ENCODE measurements at places on chromosomes 3 and 15.

- H3K27me3 ChIP-seq, result no peaks in the 10 kb centered on the region
- no peaks in the 10 kb centered on the region for H3K4me1 ChIP-seq
- H3K27ac ChIP-seq, result no peak overlapping the region
- H3K36me3 ChIP-seq, result no peaks in the 10 kb centered on the region
- no peak for DNase-seq
- no peak overlapping the region for H3K4me3 ChIP-seq
Observed at GRCh38 chr3:70607469-70607868, 295.0 kb upstream of the MDFIC2 start.

DNA sequence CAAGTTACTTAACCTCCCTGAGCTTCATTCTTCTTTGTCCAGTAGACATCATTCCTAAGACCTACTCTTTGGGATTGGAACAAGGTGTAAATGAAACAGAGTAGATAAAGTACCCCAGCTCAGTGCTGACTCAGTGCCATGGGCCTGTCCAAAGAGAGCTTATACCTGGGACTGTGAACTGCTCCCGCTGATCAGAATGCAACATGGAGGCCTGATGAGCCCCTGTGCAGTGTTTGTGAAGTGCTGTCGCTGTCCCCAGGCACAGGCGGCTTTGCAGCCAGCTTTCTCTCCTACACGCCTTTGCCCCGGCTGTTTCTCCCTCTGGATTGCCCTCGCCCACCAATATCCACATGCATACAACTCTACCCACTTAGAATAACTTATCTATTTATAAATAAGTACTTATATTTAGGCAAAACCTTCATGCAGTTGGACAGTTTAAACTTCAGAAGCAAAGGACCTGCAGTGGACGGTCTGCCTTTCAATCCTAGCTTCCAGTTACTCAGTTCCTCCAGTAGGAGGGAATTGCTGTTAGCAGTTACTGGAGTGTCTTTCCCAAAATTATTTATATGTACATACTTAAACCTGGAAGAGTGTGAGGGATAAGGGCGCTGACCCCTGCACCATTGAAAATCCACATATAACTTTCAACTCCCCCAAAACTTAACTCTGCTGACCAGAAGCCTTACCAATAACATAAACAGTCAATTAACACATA is 80.0 kb downstream of the CORO2B start:
- DNase-seq, result no peak
- H3K27ac ChIP-seq, result no peak overlapping the region
- H3K4me1 ChIP-seq, result no peaks in the 10 kb centered on the region
- no peaks in the 10 kb centered on the region for H3K27me3 ChIP-seq

- H3K27me3 ChIP-seq, result no peaks in the 10 kb centered on the region
- H3K27ac ChIP-seq, result no peak overlapping the region
- no peaks in the 10 kb centered on the region for H3K4me1 ChIP-seq
- no peaks in the 10 kb centered on the region for H3K36me3 ChIP-seq
Observed at GRCh38 chr3:34381243-34381642, 582.8 kb downstream of the PDCD6IP start.

DNA sequence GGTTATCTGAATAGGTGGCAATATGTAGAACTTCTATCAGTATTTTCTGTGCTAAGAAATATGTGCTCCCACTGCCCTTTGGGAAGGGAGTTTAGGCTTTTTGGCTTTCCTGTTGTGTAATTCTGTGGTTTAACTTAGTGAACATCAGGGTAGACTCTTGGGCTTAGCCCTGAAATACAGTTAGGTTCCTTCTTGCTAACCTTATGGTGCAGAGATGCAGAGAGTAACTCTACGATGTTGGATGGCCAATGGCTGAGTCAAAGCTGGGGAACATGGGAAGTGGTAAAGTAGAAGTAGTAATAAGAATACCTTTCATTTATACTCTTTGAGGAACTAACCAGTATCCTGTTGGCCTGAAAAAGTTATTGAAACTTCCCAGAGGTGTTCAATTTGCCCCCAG is 80.8 kb upstream of the IL12A start:
- H3K27me3 ChIP-seq, result no peaks in the 10 kb centered on the region
- H3K36me3 ChIP-seq, result no peaks in the 10 kb centered on the region
- no peak for DNase-seq
- no peaks in the 10 kb centered on the region for H3K4me1 ChIP-seq
- H3K27ac ChIP-seq, result no peak overlapping the region

DNA sequence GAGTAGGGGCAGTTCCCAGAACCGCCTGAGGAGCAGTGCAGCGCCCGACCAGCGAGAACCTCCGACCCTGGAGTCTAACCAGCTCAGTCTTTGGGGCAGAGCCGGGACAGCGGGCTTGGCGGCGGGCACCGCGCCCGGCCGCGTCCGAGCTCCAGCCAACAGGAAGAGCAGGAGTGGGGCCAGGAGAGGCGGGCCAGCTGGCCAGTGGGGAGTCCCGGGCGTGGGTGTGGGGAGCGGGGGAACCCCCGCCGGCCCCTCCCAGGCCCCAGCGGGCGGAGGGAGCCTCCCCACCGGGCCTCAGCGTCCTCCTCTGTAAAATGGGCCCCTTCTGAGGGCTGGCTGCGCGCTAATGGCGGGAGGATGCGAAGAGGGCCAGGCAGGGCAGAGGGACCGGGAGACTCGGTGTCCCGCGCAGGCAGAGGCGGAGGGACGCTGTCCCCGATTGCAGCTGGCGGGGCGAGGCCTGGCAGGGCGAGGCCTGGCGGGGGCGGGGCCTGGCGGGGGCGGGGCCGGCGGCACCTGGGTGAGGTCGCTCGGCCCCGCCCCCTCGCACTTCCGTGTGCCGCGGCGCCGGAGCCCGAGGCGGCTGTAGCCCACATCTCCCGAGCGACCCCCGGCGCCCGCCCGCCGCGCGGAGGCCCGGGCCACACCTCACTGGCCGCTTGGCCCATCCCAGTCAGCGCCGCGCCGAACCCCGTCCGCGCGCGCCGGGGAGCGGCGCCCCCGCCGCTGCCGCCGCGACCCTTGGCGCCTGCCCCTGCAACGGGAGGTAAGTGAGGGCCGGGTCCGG is at the start of gene PRKCD:
TSS of gene PRKCD (plus strand) at position 550 of the 790 bp plus-strand sequence. CDS start 17,214 bp downstream, outside the sequence.
- H3K36me3 ChIP-seq, result no peaks in the 10 kb centered on the region
- DNase-seq, result peak; percentile 93
- H3K27ac ChIP-seq, result no peak within 1 kb of the TSS

DNA sequence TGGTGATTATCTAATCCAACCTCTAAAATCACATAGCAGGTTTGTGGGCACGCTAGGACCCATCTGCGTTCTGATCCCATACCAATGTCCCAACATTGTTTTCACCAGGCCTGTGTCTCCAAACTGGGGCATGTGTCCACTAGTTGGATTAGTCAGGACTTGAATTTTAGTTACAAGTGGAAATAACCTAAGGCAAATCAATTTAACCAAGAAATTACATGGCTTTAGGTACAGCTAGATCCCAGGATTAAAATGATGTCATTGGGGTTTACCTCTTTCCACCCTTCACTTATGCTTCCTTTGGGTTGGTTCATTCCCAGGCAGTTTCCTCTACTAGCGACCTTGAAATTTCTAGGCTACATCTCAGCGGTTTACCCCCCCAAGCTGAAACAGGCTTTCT is 47.2 kb upstream of the PXYLP1 start:
- no peak overlapping the region for H3K4me3 ChIP-seq
- H3K27ac ChIP-seq, result no peak overlapping the region
- no peaks in the 10 kb centered on the region for H3K36me3 ChIP-seq
- H3K4me1 ChIP-seq, result no peaks in the 10 kb centered on the region

- DNase-seq, result no peak
- no peak overlapping the region for H3K27ac ChIP-seq
- H3K4me1 ChIP-seq, result no peaks in the 10 kb centered on the region
Observed at GRCh38 chr15:69105451-69105985, 54.9 kb upstream of the GLCE start.

GRCh38 chr3:171781711-171782127 is 28.6 kb downstream of the PLD1 start:
- H3K27me3 ChIP-seq, result no peaks in the 10 kb centered on the region
- H3K4me3 ChIP-seq, result no peak overlapping the region
- no peaks in the 10 kb centered on the region for H3K36me3 ChIP-seq
- DNase-seq, result no peak
- H3K27ac ChIP-seq, result no peak overlapping the region

GRCh38 chr3:177157492-177157891 is 39.8 kb downstream of the TBL1XR1 start:
- no peaks in the 10 kb centered on the region for H3K4me1 ChIP-seq
- H3K27me3 ChIP-seq, result no peaks in the 10 kb centered on the region
- H3K27ac ChIP-seq, result no peak overlapping the region
- H3K36me3 ChIP-seq, result no peaks in the 10 kb centered on the region
- H3K4me3 ChIP-seq, result no peak overlapping the region

DNA sequence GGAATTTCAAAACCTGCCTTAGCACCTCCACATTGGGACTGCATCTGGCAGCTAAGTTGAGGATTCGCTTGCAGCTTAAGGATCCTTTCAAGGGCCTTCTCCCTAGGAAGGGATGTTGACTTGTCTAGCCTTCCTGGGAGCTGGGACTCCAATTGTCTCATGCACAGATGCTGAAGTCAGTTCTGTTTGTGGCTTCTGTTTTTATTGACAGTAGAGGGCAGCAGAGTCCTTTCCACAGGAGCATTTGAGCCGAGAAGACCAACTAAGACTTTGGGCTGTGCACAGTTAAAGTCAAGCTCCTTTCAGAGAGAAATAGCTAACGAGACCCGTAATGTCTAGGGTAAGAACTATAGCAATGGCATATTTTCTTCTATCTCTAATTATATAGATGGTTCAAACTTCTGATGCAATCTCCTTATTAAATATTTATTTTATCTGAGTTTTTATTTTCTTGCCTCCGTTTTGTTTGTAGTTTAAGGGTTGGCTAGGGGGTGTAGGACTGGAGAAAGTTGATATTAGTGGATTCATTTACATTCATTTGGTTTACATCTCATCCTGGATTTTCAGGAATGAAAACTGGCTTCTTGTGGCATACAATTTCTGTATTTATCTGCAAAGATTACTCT is 59.7 kb upstream of the KBTBD8 start:
- H3K27ac ChIP-seq, result no peak overlapping the region
- H3K36me3 ChIP-seq, result no peaks in the 10 kb centered on the region
- H3K27me3 ChIP-seq, result no peaks in the 10 kb centered on the region
- no peaks in the 10 kb centered on the region for H3K4me1 ChIP-seq
- peak; percentile 36 for DNase-seq
